ENCODE measurements at places on chromosomes 7 and 10.
A peak's percentile ranks its signal among the peaks of the same experiment; 100 is the strongest.

- no peak for DNase-seq
These were observed 82.3 kb upstream of the ARID5B start for GRCh38 chr10:61819208-61819607.

DNA sequence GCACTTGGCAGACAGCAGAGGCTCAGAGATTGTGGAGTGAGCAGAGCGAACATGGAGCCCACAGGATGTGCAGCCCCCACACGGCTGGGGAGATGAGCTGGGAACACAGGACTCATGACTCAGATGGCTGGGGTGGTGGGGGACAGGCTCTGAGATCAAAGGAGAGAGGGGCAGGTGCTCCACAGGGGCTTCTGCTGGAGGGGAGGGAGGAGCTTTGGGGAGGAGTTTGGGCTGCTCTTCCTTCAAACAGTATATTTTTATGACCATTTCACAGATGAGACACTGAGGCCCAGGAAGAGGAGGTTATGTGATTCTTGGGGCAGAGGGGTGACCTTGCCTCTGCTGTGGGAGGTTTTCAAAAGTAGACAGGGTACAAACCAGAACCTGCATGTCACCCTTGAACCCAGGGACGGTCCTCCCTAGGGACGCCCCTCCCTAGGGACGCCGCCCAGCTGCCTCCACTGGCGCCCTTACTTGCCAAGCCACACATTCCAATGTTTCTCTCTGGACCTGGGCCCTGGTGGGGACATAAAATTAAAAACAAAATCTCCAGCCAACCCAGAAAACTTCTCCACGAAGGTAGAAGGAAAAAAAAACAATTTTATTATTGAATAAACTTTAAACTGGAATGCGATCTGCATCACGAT, 981 bp upstream of the CRYGN start:
- no peak for DNase-seq

GRCh38 chr10:33273295-33274002, 61.0 kb downstream of the NRP1 start:
- DNase-seq = peak; percentile 75

- no peak for DNase-seq
These were observed 228.4 kb downstream of the TRIL start for GRCh38 chr7:28729727-28730126.

- DNase-seq = no peak
These were observed 275.7 kb upstream of the NPSR1 start for GRCh38 chr7:34382166-34382893.

DNA sequence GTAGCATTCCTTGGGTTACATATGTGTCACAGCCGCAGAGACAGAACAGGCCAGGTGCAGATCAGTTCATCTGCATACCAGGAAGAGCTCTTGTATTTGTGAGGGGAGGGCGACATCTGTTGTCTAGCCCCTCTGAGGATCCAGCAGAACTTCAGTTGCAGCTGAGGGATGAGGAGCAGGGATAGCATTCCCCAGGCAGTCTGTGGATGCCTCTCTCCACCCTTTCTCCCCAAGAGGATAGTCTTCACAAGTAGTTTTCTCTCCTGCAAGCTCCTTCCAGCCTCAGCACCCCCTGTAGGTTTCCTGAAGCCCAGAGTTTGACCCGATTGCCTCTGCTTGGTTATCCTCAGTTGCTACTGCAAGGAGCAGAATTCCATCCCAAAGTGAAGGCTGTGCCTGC, 2.6 kb downstream of the SCD start:
- no peak for DNase-seq

- DNase-seq = no peak
These were observed 150.9 kb upstream of the KAT6B start for GRCh38 chr10:74675484-74675883.

- no peak for DNase-seq
These were observed 9.5 kb upstream of the TBX20 start for GRCh38 chr7:35263396-35263795.

- no peak for DNase-seq
These were observed 58.1 kb downstream of the HDAC9 start for GRCh38 chr7:18553605-18554003.

DNA sequence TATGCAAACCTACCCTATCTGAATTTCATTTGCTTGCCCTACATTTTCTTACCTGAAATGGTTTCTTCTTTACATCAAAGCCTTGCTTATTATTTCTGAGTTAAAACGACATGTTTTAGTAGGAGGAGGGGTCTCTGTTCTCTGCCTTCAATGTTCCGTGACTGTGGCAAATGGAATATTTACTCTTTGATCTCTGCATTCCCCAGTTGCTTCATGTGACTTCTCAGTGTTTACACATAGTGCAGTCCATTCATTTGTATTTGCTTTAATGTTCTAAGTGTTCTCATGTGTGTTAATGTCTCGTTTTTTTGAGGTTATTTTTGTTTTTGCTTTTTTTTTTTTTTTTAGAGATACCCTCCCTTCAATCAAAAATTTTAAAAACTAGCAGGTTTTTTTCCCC, 75.8 kb downstream of the GNAI1 start:
- DNase-seq = no peak

DNA sequence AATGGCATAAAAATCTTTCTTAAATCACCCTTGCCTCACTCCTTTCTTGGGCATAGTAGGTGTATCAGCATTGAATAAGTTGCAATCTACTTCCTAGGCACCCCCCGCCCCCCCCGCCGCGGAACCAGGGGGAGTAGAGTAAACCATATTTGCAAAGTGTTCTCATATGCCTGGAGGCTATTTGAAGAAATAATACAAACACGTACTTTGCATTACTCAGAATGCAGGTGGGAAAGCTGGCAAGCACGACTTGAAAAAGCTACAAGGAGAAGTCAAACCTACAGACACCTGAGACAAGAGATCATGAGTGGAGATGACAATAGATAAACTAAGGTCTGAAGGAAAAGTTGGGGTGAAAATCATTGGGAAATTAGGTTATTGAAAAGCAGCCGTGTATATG, 65.6 kb downstream of the POM121L12 start:
- DNase-seq = no peak

- no peak for DNase-seq
These were observed 50.7 kb upstream of the RPA3 start for GRCh38 chr7:7768977-7769709.

DNA sequence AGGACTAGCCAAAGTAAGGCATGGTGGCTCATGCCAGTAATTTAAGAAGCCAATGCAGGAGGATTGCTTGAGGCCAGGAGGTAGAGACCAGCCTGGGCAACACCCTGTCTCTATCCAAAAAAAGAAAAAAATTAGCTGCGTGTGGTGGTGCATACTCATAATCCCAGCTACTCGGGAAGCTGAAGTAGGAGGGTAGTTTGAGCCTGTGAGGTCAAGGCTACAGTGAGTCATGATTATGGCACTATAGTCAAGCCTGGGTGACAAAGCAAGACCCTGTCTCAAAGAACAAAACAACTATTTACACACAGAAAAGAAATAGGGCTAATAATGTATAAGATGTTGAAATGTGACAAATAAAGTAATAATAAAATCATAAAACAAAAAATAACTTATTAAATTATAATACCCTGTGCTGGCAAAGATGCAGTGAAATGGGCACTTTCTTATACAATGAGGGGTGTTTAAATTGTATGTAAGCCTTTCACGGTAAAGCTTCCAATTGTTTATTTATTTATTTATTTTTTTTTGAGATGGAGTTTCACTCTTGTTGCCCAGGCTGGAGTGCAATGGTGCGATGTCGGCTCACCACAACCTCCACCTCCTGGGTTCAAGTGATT, 175.2 kb downstream of the TPST1 start:
- no peak for DNase-seq

DNA sequence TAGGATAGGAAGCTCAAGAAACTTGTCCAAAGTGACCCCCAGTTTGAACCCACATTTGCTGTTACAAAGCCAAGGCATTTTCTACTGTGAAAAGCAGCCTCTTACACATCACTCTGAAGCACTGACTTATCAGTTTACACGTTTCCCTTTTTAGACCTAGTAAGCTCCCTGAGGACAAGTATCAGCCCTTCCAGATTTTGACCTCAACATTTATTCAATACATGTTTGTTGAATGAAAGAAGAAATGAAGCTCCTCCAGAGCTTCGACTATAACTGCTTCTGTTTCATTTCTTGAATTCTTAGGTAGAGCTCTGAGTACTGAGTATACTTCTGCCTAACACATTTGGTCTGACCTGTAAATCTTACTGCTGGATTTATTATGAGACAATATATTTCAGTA, 2.7 kb downstream of the WASL start:
- no peak for DNase-seq

GRCh38 chr10:62870866-62871265, 54.7 kb upstream of the EGR2 start:
- DNase-seq = no peak

DNA sequence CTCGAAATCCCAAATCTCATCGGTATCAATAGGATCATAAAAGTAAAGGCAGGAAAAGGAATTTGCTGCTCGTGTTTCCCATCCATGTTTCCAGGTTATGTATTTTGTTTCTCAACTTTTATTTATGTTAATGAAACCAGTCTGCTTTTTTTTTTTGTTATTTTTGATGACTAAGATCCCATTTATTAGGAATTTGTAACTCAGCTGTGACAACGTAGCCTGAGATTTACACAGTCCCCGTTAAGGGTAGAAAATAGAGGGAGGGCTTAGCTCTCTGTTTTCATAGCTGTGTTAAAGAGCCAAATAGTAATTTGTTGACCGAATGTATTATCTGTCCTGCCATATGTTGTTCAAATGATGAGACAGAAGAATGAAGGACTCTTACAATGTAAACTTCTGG, 164.0 kb downstream of the MGMT start:
- no peak for DNase-seq

- DNase-seq = no peak
These were observed 442.4 kb downstream of the GALNT17 start for GRCh38 chr7:71574153-71574860.

DNA sequence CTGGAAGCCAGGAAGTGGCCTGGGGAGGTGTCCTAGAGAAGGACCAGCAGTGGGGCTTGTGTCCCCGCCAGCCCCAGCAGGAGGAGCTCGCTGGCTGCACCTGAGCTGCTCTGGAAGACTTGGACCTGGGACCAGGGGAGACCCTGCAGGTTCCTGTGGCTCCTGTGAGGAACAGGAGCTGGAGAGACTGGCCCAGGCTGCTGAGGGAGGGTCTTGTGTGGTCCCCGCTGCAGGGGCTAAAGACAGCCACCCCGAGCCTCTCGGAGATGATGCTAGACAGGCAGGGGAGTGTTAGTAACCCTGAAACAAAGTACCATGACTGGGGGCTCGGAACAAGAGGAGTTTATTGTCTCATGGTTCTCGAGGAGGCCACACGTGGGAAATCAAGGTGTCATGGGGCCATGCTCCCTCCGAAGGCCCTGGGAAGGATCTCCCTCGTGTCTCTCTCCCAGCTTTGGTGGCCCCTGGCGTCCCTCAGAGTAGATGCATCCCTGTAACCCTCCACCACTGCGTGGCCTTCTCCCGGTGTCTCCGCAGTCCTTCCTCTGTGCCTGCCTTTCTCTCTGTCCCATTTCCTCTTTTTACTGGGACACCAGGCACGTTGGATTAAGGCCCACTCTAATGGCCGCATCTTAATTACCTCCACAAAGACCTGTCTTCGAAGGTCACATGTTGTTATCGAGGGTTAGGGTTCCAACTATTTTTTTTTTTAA, 348.4 kb downstream of the GLRX3 start:
- no peak for DNase-seq

DNA sequence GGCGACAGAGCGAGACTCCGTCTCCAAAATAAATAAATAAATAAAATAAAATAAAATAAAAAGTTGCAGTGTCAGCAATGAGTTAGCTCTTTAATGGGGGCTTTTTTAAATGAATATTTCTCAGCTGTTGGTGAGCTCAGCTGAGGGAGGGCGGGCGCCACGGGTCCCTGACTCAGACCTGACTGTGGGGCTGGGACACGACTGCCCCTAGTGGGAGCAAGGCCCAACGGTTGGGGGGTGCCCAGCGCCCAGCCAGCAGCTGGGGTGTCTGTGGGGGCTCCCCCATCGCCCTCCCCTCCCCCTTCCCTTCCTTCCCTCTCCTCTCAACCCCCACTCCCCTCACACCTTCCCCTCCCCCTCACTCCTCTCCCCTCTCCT, 46.6 kb downstream of the PWWP2B start:
- DNase-seq = no peak
